ENCODE measurements at places on chromosomes 6 and 20.

GRCh38 chr6:155066361-155066760 lies 71.2 kb downstream of the TIAM2 start:
- H3K4me3 ChIP-seq = no peak overlapping the region
- H3K36me3 ChIP-seq = no peaks in the 10 kb centered on the region
- no peak overlapping the region for H3K27ac ChIP-seq

DNA sequence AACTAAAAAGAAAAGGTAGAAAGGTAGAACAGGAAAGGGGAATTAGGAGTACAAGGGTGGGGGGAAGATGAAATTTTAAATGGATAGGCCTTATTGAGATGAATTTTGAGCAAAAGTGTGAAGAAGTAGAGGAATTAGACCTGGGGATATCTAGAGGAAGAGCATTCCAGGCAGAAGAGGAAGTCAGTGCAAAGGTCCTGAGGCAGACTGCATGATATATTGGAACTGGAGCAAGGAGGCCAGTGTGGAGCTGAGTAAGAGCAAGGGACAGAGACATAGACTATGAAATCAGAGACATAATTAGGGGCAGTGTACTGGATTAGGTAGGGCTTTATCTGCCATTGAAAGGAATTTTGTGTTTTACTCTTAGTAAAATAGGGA lies 40.4 kb downstream of the MAPK14 start:
- H3K4me3 ChIP-seq = no peak overlapping the region
- DNase-seq = peak; percentile 14
- no peaks in the 10 kb centered on the region for H3K27me3 ChIP-seq

DNA sequence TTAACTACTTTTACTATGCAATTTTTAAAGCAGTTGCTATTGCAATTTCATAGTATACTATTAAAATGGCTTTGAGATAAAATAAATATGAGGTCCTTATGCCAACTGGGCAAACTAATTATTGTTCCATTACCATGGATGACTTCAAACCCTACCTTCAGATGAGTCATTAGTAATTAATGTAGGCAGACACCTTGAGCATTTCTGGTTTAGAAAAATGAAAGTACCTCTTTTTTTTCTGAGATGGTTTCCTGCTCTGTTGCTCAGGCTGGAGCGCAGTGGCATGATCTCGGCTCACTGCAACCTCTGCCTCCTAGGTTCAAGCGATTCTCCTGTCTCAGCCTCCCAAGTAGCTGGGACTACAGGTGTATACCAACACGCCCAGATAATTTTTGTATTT lies 11.9 kb downstream of the ASF1A start:
- no peak overlapping the region for H3K27ac ChIP-seq
- no peak overlapping the region for H3K4me3 ChIP-seq
- DNase-seq = no peak
- H3K27me3 ChIP-seq = no peaks in the 10 kb centered on the region
- no peaks in the 10 kb centered on the region for H3K4me1 ChIP-seq

- H3K27me3 ChIP-seq = peaks cover 82% of the 10 kb centered on the region
- DNase-seq = no peak
- H3K4me3 ChIP-seq = no peak overlapping the region
- H3K27ac ChIP-seq = no peak overlapping the region
- peaks cover 5% of the 10 kb centered on the region for H3K4me1 ChIP-seq
- H3K36me3 ChIP-seq = no peaks in the 10 kb centered on the region
Measured at GRCh38 chr6:27250277-27251111, 3.0 kb downstream of the PRSS16 start.

DNA sequence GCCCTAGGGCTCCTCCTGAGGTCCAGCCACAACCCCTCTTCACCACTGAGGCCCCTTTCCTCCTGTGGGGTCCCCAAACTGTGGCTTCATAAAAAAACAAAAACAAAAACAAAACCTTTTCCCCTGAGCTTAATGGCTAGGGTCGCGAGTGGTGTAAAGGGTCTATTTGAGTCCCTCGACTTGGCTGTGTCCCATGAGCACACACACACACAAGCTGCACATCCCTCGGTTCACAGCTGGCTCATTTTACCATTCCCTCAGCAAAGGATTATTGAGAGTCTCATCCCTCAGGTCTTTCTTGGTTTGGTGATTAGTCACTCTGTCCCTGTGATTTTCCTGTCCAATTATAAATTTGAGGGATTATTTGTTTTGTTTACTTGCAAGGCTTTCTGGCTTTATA lies 206.1 kb upstream of the SASH1 start:
- DNase-seq = no peak
- H3K4me1 ChIP-seq = no peaks in the 10 kb centered on the region
- no peak overlapping the region for H3K27ac ChIP-seq
- H3K27me3 ChIP-seq = no peaks in the 10 kb centered on the region
- no peak overlapping the region for H3K4me3 ChIP-seq
- H3K36me3 ChIP-seq = no peaks in the 10 kb centered on the region

GRCh38 chr6:71083308-71083820 lies 126.5 kb upstream of the B3GAT2 start:
- H3K4me1 ChIP-seq = no peaks in the 10 kb centered on the region
- no peak overlapping the region for H3K4me3 ChIP-seq
- DNase-seq = no peak
- no peaks in the 10 kb centered on the region for H3K36me3 ChIP-seq
- no peak overlapping the region for H3K27ac ChIP-seq

Measured in CD14-positive monocyte (primary cell).